Tibial nerve (tissue), 4 donors: ENCODE measurements at places on chromosomes 1 and 21.

DNA sequence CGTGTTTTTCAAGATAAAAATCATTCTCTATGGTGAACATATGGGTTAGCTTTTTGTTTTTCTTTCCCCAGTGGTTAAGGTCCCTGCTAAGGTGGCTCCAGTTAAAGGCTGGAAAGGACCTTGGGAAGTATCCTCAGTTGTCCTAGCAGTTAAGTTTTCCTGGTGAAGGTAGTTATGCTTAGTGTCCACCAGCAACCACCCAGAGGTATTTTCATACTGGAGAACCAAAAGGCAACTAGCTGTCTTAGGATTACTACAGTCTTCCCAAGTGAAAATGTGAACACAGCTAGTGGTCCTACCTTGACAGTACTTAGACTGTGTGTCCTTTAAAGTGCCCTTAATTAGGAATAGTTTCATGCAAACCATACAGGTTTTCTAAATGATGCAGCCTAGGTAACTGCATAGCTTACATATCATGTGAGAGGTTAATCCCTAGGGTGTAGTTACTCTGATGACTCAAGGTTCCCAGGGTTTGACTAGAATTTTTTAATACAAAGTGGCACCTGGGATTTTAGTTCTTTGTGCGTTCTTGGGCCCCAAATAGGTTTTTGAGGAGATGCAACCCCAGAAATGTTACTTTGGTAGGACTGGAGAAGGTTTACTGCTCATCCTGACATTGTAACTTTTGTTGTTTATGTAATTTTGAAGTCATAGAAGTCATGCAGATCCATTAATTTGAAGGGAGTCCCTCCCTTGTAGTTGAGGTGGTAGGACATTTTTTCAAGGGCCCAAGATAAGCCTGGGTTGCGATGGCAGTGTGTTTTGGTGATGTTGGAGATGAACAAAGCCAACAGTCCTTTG, 36.5 kb downstream of the YY1AP1 start:
- no peak overlapping the region for H3K27ac ChIP-seq
- H3K27me3 ChIP-seq, result no peaks in the 10 kb centered on the region
- no peak for DNase-seq
- H3K4me3 ChIP-seq, result no peak overlapping the region

GRCh38 chr21:41730367-41730765, 36.5 kb downstream of the RIPK4 start:
- no peaks in the 10 kb centered on the region for H3K36me3 ChIP-seq
- H3K27ac ChIP-seq, result no peak overlapping the region
- DNase-seq, result no peak
- H3K4me3 ChIP-seq, result no peak overlapping the region
- no peaks in the 10 kb centered on the region for H3K4me1 ChIP-seq
- H3K27me3 ChIP-seq, result no peaks in the 10 kb centered on the region

DNA sequence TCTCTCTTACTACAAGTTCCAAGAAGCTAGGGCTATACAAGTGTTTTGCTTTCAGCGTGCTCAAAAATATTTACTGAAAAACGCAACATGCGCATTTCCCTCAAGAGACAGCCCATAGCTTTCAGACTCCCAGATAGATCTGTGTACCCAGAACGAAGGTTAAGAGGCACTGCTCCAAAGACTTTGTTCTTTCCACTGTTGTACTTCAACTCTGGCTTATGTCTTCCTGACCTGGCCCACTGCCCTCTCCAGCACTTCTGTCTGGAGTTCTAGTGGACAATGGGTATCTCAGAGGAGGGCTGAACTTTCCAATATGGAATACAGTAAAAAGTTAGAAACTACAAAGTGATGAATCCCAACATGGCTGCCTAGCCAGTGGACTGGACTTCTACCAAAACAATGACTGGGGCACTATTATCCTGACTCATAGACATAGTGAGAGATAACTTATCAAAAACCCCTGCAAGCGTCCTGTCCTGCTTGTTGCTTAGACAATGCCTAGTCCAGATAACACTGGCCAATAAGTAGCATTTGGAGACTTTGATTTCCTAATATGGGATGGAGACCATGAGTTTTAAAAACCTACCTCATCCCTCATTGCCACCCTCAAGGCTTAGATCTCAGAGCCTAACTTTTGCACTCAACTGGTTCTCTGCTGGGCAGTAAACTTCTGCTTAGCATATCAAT, 8.8 kb upstream of the ADAR start:
- H3K4me3 ChIP-seq, result no peak overlapping the region
- no peaks in the 10 kb centered on the region for H3K4me1 ChIP-seq
- no peaks in the 10 kb centered on the region for H3K27me3 ChIP-seq
- DNase-seq, result no peak
- no peaks in the 10 kb centered on the region for H3K36me3 ChIP-seq
- no peak overlapping the region for H3K27ac ChIP-seq

DNA sequence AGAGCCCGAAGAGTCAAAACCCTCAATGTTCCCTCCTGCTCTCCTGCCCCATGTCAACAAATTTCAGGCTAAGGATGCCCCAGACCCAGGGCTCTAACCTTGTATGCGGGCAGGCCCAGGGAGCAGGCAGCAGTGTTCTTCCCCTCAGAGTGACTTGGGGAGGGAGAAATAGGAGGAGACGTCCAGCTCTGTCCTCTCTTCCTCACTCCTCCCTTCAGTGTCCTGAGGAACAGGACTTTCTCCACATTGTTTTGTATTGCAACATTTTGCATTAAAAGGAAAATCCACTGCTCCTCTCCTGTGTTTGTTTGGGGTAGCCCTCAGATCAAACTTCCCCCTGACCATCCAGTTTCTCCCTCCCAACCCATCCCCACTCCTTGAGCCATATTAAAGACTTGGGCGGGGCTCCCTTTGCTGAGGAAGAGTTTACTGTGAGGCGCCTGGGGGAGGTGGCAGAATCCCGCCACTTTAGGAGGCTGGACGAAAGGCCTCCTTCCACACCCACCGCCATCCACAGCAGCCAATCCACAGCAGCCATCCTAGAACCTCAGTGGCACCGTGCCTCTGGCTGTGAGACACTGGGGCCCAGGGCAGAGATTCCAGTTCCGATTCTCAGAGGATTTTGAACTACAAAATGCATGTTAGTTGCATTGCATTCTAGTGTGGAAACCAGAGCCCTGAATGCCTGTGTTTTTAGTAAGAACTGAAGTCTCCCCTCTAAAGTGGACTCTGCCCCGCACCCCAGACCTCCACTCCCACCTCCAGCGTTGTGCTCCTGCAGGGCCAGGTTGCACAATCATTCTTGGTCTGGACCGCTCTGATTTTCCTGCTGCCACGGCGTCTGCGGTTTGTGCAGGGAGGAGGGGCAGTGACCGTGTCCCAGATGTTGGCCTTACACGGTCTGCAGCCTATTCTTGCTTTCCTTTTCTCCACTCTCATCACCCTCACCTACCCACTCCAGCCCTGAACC, 3.0 kb downstream of the OLFML3 start:
- H3K27me3 ChIP-seq, result no peaks in the 10 kb centered on the region
- no peaks in the 10 kb centered on the region for H3K36me3 ChIP-seq
- H3K4me1 ChIP-seq, result peaks cover 7% of the 10 kb centered on the region
- H3K4me3 ChIP-seq, result peak overlapping the region; percentile 19

- peaks cover 13% of the 10 kb centered on the region for H3K36me3 ChIP-seq
These were observed 3.9 kb downstream of the ID3 start for GRCh38 chr1:23555270-23555985.

DNA sequence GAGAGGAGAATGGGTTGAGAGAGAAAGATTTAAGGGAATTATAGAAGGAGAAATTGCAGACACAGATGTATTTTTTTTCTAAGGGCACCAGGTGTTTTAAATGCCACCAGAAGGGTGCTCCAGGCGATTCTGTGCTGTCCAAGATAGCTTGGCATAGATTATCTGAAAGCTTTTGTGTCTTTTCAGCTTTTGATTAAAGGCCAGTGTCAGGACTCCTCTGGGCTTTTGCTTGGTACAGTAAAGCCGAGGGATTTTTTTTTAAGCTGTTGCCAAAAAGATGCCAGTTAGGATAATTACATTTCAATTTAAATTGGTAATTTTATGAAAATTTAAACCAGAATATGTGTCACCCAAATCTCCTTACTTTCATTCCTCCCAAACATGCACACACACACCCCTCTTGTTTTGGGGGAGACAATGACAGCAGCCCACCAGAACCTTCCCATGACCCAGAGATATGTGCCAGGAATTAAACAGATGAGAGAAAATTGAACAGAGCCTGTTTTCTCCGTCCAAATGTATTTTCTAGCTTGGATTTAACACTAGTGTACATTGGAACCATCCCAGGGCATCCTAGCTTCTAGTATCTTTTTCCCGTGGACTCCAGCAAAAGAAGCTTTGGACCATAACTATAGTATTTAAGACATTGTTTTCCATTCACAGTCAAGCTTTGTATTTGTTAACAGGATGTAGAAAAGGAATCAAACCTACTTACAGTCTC, 670.7 kb upstream of the CXADR start:
- no peak for DNase-seq
- peak overlapping the region; percentile 25 for H3K4me3 ChIP-seq
- H3K27ac ChIP-seq, result no peak overlapping the region
- no peaks in the 10 kb centered on the region for H3K36me3 ChIP-seq
- no peaks in the 10 kb centered on the region for H3K4me1 ChIP-seq
- no peaks in the 10 kb centered on the region for H3K27me3 ChIP-seq

DNA sequence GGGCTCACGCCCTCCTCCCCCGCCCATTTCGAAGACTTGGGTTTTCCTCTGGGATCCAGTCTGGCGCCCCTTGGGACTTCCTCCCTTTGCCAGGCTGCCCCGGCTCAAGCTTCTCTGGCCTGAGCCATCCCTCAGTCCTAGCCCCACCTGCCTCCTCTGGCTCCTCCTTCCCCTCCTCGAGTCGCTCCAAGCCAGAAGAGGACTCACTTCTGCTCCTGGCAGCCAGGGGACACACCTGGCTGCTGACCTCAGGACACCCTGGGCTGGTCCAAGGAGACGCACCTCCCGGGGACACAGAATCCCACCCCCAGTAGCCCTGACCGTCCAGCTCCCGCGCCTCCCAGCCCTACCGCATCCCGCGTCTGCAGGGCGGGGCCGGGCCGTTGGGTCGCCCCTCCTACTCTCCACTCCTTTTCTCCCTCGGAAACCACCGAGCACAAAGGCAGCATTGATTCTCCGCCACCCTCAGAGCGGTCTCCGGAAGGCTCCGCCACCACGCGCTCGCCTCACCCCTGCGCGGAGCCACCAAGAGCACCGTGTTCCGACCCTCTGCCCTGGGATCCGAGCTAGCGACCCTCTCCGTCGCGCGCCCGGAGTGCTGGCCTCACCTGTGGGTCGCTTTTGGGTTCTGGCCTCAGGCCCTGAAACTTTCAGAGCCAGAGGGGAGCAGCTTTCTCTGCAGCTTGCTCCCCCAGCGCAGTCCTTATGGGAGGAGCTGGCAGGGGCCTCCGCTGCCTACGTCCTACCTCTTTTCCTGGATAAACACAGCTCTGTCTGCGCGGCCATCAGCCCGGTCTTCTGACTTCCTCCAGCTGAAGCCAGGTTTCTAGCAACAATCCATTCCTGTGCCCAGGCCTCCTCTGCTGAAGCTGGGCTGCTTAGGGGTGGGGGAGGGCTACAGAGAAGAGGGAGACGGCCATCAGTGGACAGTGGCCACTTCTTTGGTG, at the start of gene C2CD4D:
C2CD4D (minus strand) TSS at position 364 of the 947 bp plus-strand sequence. CDS start 831 bp downstream, outside the sequence.
- no peaks in the 10 kb centered on the region for H3K27me3 ChIP-seq
- peak within 1 kb of the TSS; percentile 62 for H3K27ac ChIP-seq
- no peak for DNase-seq
- H3K36me3 ChIP-seq, result no peaks in the 10 kb centered on the region
- H3K4me3 ChIP-seq, result peak within 1 kb of the TSS; percentile 31
- no peaks in the 10 kb centered on the region for H3K4me1 ChIP-seq

GRCh38 chr21:44612029-44612486, at the start of gene KRTAP10-8:
KRTAP10-8 (plus strand) TSS chr21:44612079; CDS start chr21:44612101, 22 bp downstream.
- H3K27me3 ChIP-seq, result no peaks in the 10 kb centered on the region
- H3K4me3 ChIP-seq, result no peak within 1 kb of the TSS
- H3K27ac ChIP-seq, result no peak within 1 kb of the TSS
- no peaks in the 10 kb centered on the region for H3K36me3 ChIP-seq
- no peaks in the 10 kb centered on the region for H3K4me1 ChIP-seq
- DNase-seq, result no peak

DNA sequence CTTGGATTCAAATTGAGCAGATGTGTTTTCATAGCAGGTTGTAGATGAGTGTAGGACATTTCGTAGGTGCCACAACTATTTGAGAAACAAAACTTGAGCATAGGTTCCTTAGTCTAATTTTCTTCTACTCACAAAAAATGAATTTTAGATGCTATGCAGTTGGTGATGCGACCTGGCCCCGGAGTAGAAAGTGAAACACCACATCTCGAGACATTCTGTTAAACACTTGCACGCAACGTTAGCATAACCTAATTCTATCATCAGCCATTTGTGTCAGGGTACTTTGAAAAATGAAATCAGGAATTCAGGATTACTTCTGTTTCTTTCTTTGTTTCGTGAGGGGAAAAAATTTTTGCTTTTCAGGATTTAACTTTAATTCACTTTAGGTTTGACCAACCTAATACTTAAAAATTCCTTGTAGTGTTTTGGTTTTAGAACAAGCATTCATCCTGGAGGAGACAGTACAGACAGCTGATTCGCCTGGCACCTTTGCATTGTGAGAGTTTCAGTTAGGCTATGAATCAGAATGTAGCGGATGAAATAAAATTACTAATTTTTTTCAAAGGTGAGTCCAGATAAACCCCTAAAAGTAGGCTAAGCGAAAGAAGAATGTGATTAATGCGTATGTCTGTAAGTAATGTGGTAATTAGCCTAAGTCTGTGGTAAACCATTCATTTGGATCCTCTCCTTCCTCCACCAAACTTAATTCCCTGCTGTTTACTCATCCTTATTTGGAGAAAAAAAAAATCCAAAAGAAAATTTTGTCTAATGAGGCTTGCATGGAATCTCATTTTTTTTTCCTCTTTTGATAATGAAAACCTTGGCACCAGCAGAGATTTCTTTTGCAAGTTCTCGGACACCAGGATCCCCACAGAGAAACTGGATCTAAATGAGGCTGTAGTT, 44.9 kb downstream of the MAP3K21 start:
- no peaks in the 10 kb centered on the region for H3K4me1 ChIP-seq
- no peak for DNase-seq
- no peaks in the 10 kb centered on the region for H3K36me3 ChIP-seq
- H3K27me3 ChIP-seq, result no peaks in the 10 kb centered on the region
- H3K4me3 ChIP-seq, result no peak overlapping the region
- no peak overlapping the region for H3K27ac ChIP-seq

DNA sequence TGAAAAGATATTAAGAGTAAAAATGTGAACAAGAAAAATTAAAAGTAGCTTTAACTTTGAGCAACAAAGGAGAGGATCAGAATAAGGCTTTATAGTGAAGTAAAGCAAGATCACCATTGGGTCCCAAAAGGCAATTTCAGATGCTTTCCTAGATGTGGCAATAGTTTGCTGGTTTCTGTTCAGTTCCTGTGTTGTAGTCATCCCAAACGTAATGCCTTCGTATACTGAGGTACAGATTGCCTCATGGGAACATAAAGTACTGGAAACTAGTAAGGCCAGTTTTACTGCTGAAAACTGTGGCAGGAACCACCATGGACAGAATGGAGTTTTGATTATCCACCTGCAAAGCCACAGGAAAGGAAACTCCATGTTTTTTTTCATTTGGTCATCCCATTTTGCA, 283.5 kb upstream of the SGIP1 start:
- no peaks in the 10 kb centered on the region for H3K27me3 ChIP-seq
- no peak for DNase-seq
- H3K4me1 ChIP-seq, result peaks cover 10% of the 10 kb centered on the region
- no peak overlapping the region for H3K4me3 ChIP-seq
- H3K27ac ChIP-seq, result no peak overlapping the region

GRCh38 chr21:25908495-25908894, 173.7 kb downstream of the GABPA start:
- peaks cover 4% of the 10 kb centered on the region for H3K36me3 ChIP-seq
- no peaks in the 10 kb centered on the region for H3K27me3 ChIP-seq
- peak overlapping the region; percentile 59 for H3K27ac ChIP-seq
- H3K4me3 ChIP-seq, result no peak overlapping the region
